ENCODE measurements at places on chromosomes 3 and 15. TPM values are rescaled to one million over a fixed set of nuclear protein-coding genes. Genes with fewer than 3 reads are reported as not detected.

The FHIT gene
- polyA plus RNA-seq: 12.6 TPM

The PLD1 gene
- not detected for polyA plus RNA-seq

The CELSR3 gene
- polyA plus RNA-seq: not detected

The RFTN1 gene
- polyA plus RNA-seq: 126 TPM

The IRAK2 gene
- 12.2 TPM for polyA plus RNA-seq

The GPR171 gene
- polyA plus RNA-seq: 3.1 TPM

The ARPIN gene
- polyA plus RNA-seq: not detected

The LYZL4 gene
- not detected for polyA plus RNA-seq

The TMEM42 gene
- 60.4 TPM for polyA plus RNA-seq

The GAP43 gene
- not detected for polyA plus RNA-seq

The RAP2B gene
- 5.5 TPM for polyA plus RNA-seq

The ANKUB1 gene
- polyA plus RNA-seq: not detected

The LMOD3 gene
- polyA plus RNA-seq: not detected

The CHRNA7 gene
- polyA plus RNA-seq: not detected

The ZNF660 gene
- polyA plus RNA-seq: 0.79 TPM

The GOLGA8Q gene
- not detected for polyA plus RNA-seq

The SERPINI2 gene
- polyA plus RNA-seq: not detected

The GOLGA6D gene
- not detected for polyA plus RNA-seq

The IL5RA gene
- not detected for polyA plus RNA-seq

The CAPN7 gene
- polyA plus RNA-seq: 20.9 TPM

The CIP2A gene
- polyA plus RNA-seq: 3.4 TPM

The GABRG3 gene
- polyA plus RNA-seq: not detected

The CFAP92 gene
- not detected for polyA plus RNA-seq

The SOX14 gene
- not detected for polyA plus RNA-seq

The FETUB gene
- not detected for polyA plus RNA-seq

The THOC7 gene
- polyA plus RNA-seq: 113 TPM

The PBRM1 gene
- 112 TPM for polyA plus RNA-seq

The UNC13C gene
- polyA plus RNA-seq: not detected

The TGM5 gene
- polyA plus RNA-seq: not detected
